ENCODE measurements at places on chromosomes 2 and 18.

DNA sequence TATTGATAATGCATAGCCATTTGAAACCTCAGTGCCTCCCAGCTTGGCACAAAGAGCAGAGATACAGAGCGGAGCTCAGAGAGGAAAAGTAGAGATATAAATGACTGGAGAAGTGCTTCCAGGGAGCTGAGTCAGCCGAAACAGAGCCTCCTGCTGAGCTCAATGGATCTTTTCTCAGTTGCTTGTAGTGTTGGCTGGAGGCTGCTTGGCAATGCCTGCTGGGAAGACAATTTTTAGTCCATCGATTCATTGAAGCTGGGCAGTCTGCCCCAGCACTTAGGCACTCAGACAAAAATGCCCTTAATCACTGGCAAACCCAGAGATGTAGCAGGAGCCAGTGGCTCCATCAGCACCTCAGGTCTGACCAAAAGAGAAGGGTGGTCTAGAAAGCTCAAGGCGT, 81.3 kb upstream of the SETBP1 start:
- DNase-seq: peak; percentile 21

GRCh38 chr18:3508576-3509549, 58.9 kb downstream of the TGIF1 start:
- no peak for DNase-seq

- DNase-seq: no peak
These were observed 487.5 kb downstream of the SUCLG1 start for GRCh38 chr2:83971547-83971946.

GRCh38 chr2:240646900-240647502, 21.7 kb downstream of the GPR35 start:
- no peak for DNase-seq

- no peak for DNase-seq
These were observed 263.7 kb downstream of the DOK6 start for GRCh38 chr18:69664399-69664798.

Measured in Daoy (cell line).